ENCODE measurements at places on chromosomes 7 and 10.

DNA sequence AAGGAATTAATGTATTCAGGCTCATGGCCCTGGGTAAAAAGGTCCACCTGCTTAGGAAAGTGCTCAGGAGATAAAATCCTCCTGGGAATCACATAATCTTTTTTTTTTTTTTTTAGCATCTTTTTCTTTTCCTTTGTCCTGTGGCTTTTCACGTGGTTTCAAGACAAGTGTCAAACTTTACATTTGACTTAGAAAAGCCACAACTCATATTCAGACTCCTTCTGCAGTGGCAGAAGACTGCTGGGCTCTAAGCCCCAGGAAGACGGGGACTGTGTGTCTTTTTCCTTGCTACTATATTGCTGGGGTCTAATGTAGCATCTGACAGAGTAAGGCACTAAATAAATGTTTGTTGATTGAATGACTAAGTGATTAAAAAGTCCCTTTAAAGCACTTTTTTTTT, 127.5 kb upstream of the ANKRD1 start:
- no peak for DNase-seq

- no peak for DNase-seq
Observed at GRCh38 chr7:143514487-143514886, 36.8 kb downstream of the TAS2R41 start.

- no peak for DNase-seq
Observed at GRCh38 chr10:1208366-1209311, 152.5 kb downstream of the WDR37 start.

DNA sequence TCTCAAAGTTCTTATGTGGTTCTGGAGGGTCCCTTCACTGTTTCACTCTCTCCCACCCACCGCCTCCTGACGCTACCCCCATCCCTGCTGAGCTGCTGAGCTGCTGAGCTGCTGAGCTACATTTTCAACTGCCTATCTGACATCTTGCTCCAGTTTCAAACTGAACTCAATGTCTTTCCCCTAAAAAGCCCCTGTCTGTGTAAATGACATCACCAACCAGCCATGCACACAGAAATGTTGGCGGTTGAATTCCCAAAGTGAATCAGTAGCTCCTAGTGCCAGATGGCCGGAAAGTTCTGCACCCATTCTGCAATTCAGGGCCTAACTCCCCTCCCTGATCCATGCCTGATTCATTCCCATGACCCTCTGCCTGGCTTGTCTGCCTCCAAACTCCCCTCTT, 71.2 kb downstream of the WNT2 start:
- DNase-seq, result peak; percentile 80

GRCh38 chr7:94335586-94335985, 59.1 kb upstream of the COL1A2 start:
- peak; percentile 21 for DNase-seq

DNA sequence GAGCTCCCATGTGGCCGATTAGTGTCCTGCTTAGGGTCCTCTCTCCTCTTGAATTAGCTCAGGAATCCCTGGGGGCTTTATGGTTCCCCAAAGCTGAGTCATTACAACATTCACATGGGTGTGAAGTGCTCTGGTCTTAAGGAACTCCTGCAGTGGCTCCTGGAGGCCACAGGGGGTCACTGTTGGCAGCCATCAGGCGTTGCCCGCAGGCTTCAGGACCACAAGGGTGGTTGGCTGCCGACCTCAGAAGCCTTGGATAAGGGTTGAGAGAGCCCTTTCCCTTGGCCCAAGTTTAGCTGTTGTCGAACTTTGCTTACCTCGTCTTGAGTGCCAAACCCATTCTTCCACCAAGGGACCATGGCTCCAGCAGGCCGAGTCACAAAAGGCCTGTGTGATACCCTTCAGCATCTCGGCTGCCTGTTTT, 61.7 kb downstream of the SH2D4B start:
- peak; percentile 58 for DNase-seq

DNA sequence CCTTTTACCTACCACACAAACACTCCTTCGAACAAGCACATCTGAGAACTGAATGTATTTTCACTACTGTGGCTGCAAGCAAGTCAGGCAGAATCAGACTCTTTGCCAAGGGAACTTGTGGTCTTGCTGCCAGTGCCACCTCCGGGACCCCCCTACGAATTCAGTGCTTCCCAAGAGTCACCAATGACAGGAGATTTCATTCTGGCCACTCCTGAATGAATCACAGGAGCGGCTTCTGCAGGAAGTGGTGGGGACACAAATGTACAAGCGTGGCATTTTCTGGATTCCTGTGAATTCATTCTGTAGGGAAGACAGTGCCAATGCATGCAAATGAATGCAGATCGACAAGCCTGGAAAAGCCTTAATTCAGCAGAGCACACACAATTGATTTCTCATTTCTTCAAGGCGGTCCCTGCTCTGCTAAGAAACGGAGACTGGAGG, 161.2 kb downstream of the CAMK1D start:
- no peak for DNase-seq
